ENCODE measurements at places on chromosomes 4 and X.

- DNase-seq: peak; percentile 31
Measured at GRCh38 chrX:72105436-72105835, 26.3 kb downstream of the RTL5 start.

DNA sequence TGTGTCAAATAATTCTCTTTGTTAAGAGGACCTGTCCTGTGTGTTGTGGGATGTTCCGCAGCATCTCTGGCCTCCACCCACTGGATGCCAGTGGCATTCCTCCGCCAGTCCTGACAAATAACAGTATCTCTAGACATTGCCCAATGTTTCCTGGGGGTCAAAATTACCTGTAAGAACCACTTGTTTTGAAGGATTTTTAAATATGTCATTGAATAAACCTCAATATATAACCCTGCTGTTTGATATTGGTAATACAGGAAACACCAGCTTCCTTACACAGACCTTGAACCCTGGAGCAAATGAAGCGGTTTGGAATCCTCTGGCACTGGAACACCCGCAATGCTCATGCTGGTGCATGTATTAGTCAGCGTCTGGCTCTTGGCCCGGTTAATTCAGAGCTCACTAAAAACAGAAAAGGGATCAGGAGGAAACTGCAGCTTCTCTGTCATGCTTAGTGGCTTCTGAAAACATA, 101.3 kb downstream of the TBL1X start:
- DNase-seq: peak; percentile 44

GRCh38 chr4:48491514-48492176, 1.6 kb downstream of the ZAR1 start:
- DNase-seq: peak; percentile 23

DNA sequence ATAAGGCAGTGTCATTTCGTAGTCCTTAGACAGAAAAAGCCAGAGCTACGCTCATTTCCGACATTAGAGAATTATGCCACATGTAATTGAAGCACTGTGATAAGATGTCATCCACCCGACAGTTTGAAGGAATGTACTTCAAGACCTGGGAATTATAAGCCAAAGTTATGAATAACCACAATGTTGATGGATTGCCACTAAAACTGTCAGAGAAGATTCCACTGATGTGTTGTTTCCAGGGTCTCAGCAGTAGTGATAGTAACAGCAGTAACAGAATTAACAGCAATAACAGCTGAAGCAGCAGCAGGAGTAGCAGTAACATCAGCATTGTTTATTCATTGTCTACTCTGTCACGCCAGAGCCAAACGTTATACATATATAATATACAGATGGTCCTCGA, 24.7 kb downstream of the RAB33A start:
- no peak for DNase-seq

DNA sequence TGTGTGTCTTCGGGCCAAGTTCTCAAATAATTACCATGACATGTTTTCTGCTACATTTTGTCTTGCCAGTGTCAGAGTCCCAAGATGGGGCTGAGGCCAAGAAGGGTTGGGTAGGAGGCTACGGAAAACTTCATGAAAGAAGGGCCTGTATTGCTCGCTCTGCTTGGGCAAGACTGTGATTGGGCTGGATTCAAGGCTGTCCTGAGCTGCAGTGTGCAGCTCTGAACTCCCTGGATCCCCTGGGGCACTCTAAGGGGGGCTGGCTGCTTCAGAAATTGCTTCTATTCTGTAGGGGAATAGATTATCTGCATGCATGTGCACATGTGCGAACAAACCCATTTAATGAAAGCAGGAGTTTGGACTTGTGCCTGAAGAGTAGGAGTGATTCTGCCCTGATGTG, 13.6 kb downstream of the TSPAN6 start:
- no peak for DNase-seq

GRCh38 chr4:176187624-176188023, 7.8 kb downstream of the SPATA4 start:
- DNase-seq: no peak

GRCh38 chrX:39757971-39758370, 339.8 kb downstream of the BCOR start:
- no peak for DNase-seq

- no peak for DNase-seq
Measured at GRCh38 chr4:5079581-5079980, 28.3 kb downstream of the STK32B start.

- no peak for DNase-seq
Measured at GRCh38 chrX:85499400-85499799, 119.9 kb upstream of the POF1B start.

Measured in hematopoietic multipotent progenitor cell treated with erythropoietin and hydrocortisone succinate and interleukin-3 and kit ligand, for 4 days (in vitro differentiated cells).